Lower lobe of right lung (tissue), 2 donors: ENCODE measurements at places on chromosomes 12 and 14. TPM values are rescaled to one million over a fixed set of nuclear protein-coding genes. Genes with fewer than 3 reads are reported as not detected.

GRCh38 chr12:30840715-30841114, 85.8 kb upstream of the TSPAN11 start:
- no peak for DNase-seq

DNA sequence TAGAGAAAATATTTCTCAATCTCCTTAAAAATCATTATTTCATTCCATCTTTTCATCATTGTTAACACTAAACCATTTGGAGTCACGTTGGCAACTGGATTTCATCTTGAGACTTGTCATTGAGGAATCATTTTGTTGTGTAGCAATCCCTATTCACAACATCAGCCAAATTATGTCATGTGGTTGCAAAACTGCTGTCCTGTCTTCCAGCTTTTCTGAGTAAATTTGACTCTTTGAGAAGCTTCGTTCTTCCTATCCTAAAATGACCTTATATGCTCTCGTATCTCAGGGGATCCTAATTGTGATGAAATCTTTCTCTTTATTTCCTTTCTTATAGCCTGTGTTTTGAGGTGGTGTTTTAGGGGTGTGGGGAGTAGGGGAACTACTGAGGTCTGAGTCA, 30.6 kb upstream of the KICS2 start:
- DNase-seq: no peak

- DNase-seq: no peak
Measured at GRCh38 chr12:115864396-115864795, 413.1 kb downstream of the MED13L start.

- no peak for DNase-seq
Measured at GRCh38 chr12:50569876-50570275, 65.1 kb downstream of the DIP2B start.

DNA sequence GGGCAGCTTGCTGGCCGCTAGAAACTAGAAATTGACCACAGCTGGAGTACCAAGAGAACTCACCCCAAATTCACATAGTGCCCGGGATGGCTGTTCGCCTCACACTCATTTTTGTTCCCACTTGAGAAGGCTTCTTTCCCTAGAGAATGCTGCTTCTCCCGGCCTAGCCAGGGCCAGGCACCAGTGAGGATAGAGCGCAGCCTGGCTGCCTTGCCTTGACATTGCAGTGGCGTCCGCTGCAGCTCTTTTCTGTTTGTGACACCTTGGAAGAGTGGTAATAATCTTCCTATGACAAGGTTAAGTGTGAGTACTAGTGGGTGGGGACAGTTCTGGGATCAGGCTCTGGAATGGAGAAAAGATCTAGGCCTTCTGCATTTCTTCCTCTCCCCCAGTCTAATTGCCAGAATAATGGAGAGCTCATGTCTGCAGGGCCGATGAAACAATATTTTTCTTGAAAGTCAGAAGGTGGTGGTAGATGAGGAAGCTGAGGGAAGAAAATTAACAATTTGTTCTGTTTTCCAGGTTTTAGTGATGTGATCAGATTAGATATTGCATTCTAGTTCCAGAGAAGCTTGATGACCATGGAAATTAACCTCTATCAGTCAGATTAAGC, 3.7 kb downstream of the TMEM253 start:
- peak; percentile 85 for DNase-seq

The TAS2R9 gene
- total RNA-seq: not detected

The ACOT4 gene
- 5.0 TPM for total RNA-seq

- no peak for DNase-seq
Measured at GRCh38 chr12:78101113-78101876, 270.6 kb downstream of the NAV3 start.

DNA sequence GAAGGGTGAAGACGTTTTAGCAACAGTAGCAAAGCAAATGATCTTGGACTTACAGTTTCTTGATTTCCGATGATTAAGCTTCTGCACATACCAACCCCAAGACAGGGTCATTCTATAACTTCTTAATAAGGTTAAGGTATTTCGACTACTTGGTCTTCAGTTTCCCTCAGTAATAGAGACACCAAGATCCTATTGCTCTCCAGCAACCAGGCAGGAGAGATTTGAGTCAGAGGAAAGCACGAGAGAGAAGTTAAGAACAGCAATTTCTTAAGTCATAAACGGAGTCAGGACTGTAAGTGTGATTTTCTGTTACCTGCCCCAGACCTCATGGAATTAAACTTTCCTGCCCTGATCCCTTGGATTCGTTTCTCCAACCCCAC, 215.6 kb downstream of the TTC8 start:
- no peak for DNase-seq

- no peak for DNase-seq
Measured at GRCh38 chr12:32595251-32595650, 83.8 kb upstream of the DNM1L start.

The CLMN gene
- 26.8 TPM for total RNA-seq

DNA sequence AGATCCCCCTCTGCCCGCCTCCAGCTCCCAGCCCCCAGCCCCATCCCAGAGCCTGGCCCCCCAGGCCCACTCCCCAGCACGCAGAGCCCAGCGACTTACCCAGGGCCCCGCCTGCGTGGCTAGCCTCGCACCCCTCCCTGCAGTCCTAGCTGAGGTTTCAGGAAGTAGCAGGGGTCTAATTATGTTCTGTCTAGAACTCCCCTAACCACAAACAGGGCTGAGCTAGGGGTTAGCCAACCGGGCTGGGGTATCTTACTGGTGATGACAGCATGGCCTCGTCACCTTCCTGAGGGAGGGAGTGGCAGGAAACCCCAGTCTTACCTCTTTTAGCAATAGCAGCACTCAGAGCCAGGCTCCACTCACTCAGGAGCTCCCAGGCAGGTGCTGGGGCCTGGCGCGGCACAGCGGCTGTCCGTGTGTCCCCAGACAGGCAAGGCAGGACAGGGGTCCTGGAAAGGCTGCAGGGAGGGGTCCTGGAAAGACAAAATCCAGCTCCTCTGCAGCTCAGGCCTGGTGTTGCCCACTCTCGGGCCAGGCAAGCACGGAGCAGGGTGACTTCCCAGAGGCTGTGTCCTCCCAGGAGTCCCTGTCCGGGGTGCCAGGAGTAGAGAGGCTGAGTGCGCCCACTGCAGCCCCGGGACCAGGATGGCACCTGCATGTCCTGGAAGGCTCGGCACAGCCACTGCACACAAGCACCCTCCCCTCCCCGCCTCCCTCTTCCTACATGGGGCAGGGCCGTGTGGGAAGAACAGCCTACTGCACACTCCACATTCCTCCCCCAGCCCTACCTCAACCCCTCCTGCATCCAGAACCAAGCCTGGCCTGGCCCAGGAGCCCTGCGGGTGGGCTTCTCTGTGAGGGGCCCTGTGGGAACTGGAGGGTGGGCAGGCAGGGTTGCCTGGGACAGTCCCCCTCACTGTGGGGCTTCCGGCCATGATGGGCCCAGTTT, at the start of gene GPR132:
TSS of gene GPR132 (minus strand) at position 151 of the 949 bp plus-strand sequence. CDS start 10,010 bp downstream, outside the sequence.
- DNase-seq: peak; percentile 76

The STYX gene
- 11.4 TPM for total RNA-seq

DNA sequence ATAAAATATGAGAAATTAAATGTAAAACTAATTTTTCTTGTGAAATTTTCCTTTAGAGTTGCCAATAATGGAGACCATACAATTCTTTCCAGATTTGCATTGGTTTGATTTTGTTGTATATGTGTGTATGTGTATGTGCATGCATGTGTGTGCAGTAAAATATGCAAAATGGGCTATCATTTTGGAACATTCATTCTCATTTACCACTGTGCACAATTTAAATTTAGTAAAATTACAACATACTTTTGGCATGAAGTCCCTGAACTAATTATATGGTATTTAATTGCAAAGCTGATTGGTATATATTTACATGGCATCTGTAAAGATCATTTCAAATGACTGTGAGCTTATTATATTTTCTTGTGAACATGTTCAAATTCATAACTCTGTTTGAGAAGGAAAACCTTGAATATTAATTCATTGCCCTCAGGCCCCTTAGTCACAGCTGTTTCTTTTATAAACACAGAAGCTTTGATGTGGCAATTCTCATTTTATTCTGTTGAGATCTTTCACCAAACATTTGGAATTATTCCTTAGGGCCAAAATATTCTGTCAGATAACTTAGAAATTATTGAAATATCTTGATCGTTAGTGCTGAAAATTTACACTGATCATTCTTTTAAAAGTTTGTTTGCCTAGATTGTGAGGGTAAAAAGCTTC, 17.6 kb downstream of the KERA start:
- DNase-seq: no peak

- no peak for DNase-seq
Measured at GRCh38 chr12:6778217-6778573, 5.9 kb downstream of the LAG3 start.

- DNase-seq: no peak
Measured at GRCh38 chr12:122062832-122063693, 15.5 kb upstream of the MLXIP start.

- DNase-seq: no peak
Measured at GRCh38 chr12:121990692-121991603, 30.7 kb upstream of the BCL7A start.

The PTPRO gene
- total RNA-seq: 21.4 TPM

- DNase-seq: no peak
Measured at GRCh38 chr12:128693771-128694170, 130.0 kb downstream of the SLC15A4 start.

The POTEM gene
- not detected for total RNA-seq

- DNase-seq: no peak
Measured at GRCh38 chr14:34003691-34004090, 52.8 kb upstream of the EGLN3 start.

GRCh38 chr12:112841906-112842305, 50.4 kb downstream of the RPH3A start:
- DNase-seq: no peak

The TAS2R8 gene
- total RNA-seq: not detected

The RPL36AL gene
- total RNA-seq: 153 TPM

GRCh38 chr14:78182722-78183121, 12.5 kb downstream of the NRXN3 start:
- no peak for DNase-seq

GRCh38 chr14:101402936-101403660, 158.2 kb upstream of the DIO3 start:
- DNase-seq: no peak

- DNase-seq: no peak
Measured at GRCh38 chr12:65364046-65364445, 85.6 kb downstream of the MSRB3 start.

- no peak for DNase-seq
Measured at GRCh38 chr14:34794941-34795340, 80.2 kb downstream of the BAZ1A start.

GRCh38 chr14:89032086-89032649, 207.7 kb downstream of the TTC8 start:
- no peak for DNase-seq

DNA sequence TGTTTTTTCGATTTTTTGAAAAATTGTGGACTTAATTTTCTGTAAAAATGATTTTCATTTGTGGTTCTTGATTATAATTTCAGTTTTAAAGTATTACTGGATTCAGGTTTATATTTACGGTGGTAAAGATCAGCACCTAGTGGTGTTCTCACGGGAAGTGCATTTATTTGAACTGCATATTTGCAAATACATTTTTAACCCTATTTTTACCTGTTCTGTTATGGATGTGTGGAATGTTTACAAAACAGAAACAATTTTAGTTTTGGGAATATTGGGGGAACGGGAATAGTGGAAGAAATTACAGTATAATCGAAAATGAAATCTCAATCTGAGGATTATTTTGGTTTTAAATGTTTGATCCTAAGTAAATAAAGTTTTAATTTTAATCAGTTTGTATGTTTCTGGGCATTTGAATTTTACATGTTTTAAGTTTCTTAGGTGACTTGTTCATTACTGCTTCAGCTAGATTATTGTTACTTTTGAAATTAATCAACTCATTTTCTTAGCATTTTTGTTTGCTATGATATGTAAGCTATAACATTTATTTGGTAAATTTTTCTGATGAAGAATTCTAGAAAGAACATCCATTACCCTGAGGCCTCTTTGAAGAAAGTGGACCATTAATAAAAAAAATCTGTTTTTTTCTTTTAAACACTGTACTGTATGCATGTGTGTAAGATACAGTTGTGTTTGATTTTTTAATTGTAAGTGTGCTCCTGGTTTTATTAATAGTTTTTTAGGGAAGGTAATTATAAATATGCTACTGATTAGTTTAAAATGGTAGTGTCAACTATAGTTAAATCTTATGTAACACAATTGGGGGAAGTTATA, 942 bp downstream of the ATF7IP start:
- DNase-seq: no peak

The SERPINA4 gene
- total RNA-seq: not detected

- no peak for DNase-seq
Measured at GRCh38 chr14:67962215-67962644, 142.7 kb downstream of the RAD51B start.

GRCh38 chr14:61503167-61503801, 181.9 kb downstream of the PRKCH start:
- DNase-seq: no peak

DNA sequence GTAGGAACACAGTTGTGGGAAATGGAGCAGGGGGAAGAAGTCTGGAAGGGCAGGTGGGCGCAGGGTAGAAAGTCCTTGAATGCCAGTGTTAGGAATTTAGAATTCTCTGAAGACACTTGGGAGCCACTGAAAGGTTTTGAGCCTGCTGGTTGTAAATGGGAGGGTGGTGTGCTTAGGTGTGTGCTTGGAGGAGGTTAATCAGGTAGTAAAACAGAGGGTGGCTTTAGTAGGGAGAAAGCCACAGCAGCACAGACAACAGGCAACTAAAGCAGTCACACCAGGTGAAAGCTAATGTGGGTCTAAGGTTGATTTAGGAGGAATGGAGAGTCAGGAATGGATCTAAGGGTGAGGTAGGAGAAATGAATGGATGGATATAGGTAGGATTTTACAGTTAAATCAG, 385.0 kb downstream of the ZFP36L1 start:
- no peak for DNase-seq

DNA sequence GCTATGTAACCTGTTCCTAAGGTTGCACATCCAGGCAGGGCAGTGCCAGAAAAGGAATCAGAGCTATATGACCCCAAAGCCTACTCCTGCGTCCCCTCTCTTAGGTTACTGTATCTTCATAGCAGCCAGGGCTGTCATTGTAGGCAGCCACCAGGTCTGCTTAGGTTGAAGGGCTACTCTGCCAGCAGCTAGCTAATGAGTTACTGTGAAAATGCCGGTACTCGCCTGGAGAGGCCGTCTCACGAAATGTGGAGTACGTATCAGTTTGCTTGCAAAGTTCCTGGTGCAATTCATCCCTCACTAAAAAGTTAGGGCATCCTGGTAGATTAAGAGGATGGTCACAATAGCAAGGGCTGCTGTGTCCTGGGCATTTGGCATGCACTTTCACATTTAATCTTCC, 50.9 kb downstream of the RPH3A start:
- DNase-seq: no peak

DNA sequence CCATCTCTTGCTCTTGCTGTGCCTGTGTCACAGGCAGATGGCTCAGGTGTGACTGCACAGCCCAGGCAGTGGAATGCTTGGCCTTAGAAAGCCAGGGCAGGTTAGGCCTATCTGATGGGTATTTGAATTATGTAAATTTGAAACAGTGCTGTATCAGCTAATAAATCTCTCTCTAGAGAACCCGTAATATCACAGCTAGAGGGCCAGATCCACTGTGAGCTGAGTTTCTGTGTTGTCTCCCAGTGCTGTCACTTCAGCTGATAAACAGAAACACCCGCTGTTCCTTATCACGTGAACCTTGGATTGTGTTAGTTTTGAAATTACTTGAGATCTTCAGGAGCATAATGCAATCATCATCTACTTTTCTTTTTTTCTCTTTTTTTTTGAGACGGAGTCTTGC, 21.5 kb upstream of the ALDH2 start:
- DNase-seq: no peak

GRCh38 chr14:50022661-50023060, 93.7 kb downstream of the VCPKMT start:
- DNase-seq: no peak

- DNase-seq: peak; percentile 87
Measured at GRCh38 chr14:74362361-74362915, 14.2 kb downstream of the VRTN start.

- DNase-seq: no peak
Measured at GRCh38 chr12:89059056-89059455, 293.2 kb downstream of the DUSP6 start.

The CLEC4C gene
- total RNA-seq: not detected
